ENCODE measurements at places on chromosomes 4 and X.

- DNase-seq = no peak
These were observed 228.9 kb upstream of the ETNPPL start for GRCh38 chr4:108991551-108992328.

GRCh38 chr4:144179152-144179739, 38.7 kb upstream of the GYPA start:
- DNase-seq = peak; percentile 35

GRCh38 chr4:142339053-142339452, 507.0 kb downstream of the INPP4B start:
- no peak for DNase-seq

DNA sequence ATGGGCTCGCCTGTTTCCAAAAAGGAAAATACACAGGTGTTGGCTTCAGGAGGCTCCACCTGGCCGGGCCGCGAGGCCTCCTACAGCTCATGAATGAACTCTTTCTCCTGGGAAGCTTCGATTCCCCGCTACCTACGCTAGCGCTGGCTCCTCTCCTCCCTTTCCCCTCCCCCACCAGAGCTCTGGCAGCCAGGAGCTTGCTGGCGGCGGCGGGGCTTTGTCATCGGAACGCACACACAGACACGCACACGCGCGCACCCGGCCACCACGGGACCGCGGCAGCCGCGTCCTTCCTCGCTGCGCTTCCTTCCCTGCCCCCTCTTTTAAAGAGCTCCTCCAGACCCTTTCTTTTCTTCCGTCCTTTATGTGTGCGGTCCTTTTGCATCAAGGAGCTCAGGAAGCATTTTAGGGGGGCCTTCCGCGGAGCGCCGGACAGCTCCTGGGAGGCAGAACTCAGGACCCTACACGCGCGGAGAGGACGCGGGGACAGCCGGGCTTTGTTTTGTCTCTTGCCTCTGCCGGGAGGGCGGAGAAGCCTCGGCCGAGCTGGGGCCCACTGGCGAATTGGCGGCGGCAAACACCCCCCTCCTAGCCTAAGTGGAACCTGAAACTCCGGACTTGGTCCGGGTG, 70.2 kb upstream of the BCOR start:
- no peak for DNase-seq

GRCh38 chr4:75005727-75006126, 72.8 kb downstream of the PARM1 start:
- DNase-seq = no peak

DNA sequence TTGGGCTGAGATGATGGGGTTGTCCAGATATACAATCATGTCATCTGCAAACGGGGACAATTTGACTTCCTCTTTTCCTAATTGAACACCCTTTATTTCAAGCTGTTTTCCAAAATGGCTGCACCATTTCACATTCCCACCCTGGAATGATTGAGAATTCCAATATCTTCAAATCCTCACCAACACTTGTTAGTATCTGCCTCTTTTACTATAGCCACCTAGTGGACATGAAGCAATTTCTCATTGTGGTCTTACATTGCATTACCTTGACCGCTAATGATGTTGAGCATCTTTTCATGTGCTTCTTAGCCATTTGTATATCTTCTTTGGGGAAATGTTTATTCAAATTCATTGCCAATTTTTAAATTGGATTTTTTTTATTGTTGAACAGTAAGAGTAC, 364.8 kb downstream of the SMARCA1 start:
- no peak for DNase-seq

DNA sequence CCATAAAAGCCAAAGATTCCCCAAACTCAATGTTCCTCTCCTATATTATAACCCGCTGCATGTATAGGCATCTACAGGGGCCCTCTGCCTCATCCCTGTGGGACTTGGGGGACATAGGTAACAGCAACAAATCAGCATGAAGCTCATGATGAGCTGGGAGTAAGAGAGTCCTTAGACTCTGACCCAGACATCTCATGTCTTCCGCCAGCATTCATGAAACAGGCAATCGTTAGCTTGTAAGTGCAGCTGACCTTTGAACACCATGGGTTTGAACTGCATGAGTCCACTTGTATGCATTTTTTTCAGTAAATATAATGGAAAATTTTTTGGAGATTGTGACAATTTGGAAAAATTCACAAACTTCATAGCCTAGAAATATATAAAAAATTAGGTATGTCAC, 10.4 kb upstream of the SCOC start:
- DNase-seq = no peak

GRCh38 chrX:68865300-68865699, 36.5 kb downstream of the EFNB1 start:
- no peak for DNase-seq

DNA sequence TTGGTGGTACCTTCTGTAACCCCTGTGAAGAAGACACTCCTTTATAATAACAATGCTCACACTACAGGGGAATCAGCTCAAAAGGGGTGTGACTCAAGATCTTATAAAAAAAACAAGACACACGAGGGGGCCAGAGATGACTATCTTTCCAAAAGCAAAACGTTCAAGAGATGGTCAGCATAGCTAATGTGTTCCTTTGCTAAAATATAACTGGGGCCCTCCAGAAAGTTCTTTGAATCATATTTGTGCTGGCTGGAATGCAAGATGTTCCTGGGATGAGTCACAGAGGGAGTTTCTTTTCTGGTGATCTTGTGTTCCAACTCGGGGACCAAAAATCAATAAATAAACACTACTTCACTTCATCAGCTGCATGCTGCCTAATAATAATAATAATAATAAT, 46.5 kb downstream of the RAI2 start:
- no peak for DNase-seq

DNA sequence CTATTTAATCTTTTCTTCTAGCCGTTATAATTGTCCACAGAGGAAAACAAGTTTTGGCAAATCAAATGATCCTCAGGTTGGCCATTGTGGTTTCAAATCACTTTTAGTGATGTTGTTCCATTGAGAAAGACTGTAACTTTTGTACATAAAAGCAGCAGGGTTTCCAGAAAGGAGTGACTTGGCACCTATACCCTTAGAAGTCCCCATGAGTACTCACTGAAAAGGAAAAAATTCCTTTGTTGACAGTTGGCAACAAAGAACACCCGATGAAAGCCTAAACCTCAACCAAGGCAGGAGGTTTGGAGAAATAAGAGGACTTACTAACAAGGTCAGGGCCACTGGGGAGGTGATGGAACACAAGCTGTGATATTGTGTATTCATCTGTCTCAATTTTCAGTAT, 474.4 kb downstream of the RAPGEF2 start:
- no peak for DNase-seq

GRCh38 chr4:108361446-108361820, 192.7 kb upstream of the LEF1 start:
- peak; percentile 13 for DNase-seq

DNA sequence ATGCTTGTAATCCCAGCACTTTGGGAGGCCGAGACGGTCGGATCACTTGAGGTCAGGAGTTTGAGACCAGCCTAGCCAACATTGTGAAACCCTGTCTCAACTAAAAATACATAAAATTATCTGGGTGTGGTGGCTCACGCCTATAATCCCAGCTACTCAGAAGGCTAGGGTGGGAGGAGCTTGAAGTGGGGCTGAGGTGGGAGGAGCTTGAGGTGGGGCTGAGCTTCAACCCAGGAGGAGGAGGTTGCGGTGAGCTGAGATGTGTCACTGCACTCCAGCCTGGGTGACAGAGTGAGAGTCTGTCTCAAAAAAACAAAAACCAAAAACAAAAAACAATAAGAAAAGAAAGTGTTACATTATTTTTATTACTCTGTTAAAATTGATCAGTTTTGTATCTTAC, 1164.4 kb upstream of the IGFBP7 start:
- DNase-seq = no peak

- peak; percentile 66 for DNase-seq
These were observed 5.8 kb upstream of the TET2 start for GRCh38 chr4:105140684-105141490.

DNA sequence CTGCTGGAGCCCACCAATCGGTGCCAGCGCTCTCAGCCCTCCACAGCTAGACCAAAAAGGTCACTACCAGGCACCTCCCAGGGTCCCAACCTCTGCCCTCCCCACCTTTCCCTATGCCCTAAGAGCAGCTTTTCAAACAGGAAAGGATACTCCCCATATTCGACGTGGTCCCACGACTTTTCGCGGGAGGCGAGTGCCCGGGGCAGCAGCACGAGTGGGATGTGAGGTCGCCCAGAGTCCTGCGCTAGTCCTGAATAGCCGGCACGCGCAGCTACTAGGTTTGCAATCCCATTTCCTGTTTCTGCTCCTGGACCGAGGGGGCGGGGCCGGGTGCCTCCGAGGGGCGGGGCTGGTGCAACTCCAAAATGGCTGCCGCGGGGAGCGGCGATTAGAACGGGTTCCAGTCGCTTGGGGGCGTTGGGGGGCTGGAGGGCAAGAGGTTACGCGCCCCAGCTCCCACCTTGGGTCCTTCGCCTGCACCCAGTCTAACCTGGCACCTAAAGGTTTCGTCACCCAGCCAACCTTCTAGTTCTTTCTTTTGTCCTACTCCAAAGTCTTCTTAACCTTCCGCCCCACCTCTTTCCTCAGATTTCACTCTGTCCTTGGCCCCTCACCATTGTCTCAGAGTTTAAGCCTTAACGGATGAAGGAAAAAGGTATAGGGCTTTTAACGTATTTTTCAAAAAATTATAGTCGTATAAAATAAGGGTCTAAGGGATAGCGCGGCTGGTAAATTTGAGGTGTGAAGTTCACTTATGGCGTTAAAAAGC, 85.0 kb upstream of the TENT5D start:
- peak; percentile 8 for DNase-seq

DNA sequence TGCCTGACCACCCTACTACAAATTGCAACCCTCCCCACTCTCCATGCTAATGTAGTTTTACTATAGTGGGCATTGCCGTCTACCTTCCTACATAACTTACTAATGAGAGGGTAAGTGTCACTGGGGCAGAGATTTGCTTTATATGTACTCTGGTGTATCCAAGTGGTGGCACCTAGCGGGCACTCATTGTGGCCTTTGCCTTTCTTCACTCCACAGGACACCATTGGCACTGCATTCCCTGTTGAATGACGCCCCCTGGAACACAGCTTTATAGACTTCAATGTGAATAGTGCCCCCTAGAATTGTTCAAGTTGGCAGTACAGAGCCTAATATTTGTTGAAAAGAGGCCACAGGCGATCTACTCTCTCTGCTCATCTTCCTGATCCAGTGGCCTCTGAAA, 215.8 kb downstream of the MID1IP1 start:
- no peak for DNase-seq

- no peak for DNase-seq
These were observed 21.9 kb downstream of the IL15 start for GRCh38 chr4:141658309-141658708.

DNA sequence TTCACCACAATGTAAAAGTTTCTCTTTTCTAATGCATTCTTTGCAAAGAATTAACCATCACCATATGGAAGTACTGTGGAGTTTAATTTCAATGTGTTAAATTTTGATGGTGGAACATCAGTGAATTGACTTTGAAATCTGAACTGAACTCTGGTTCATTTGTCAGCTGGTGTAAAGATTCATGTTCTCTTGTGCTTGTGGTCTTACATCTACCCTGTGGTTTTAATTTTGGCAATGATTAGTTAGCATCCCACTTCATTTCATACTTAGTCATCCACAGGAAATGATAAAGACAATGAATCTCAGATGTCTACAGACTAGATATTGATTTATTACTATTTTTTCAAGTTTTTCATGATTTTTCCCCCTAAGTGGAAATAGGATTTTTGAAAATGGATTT, 77.8 kb downstream of the GRID2 start:
- no peak for DNase-seq

DNA sequence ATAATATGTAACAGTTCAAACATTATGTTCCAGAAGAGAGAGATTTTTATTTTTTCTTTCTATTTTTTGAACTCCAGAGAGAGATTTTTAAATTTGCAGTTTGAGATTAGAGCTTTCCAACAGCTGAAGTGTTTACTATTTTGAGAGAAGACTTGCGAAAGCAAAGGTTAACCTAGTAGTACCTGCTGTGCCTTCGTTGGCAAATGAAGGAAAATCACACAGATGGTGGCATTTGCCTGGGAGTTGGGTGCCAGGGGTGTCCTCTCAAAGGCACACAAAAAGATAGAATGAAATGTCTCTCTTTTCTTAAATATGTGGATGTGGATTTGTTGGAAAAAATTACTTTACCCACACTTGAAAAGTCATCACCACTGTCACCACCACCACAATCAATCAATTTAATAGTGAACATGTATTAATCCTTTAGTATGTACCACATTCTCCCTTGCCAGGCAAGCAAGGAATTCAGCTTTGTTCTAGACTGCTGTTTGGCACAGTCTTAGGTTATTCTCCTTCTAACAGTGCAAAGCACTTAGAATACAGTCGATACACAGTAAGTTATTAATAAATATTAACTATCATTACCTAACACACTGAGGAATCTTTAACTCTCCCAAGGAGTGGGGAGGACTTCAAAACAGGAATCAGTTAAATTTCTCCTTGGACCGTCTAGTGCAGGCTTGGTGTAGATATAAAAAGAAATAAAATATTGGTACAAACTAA, 838.2 kb upstream of the FTHL17 start:
- no peak for DNase-seq

DNA sequence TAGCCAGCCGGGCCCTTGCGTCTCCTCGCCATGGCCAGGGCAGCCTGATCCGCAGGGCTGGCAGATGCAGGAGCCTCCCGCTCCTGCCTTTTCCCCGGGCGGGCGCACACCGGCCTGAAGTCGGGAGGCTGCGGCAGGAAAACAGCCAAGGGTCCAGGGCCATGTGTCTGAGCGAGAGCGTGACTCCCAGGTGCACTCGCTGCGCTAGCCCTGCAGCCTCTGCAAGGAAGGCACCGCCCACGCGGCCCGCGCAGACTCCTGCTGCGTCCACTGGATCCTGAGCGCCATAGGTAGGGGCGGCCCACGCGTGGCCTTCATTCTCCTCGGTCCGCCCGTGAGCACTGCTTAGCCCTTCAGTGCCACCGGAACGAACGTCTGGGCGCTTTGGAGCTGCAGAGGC, 379.9 kb downstream of the TRAM1L1 start:
- DNase-seq = no peak
